Activated CD4-positive, alpha-beta T cell treated with anti-CD3 and anti-CD28 coated beads, Interleukin-2, amount 50 U/mL, for 48 hours (primary cell): ENCODE measurements at places on chromosomes 4 and X.

DNA sequence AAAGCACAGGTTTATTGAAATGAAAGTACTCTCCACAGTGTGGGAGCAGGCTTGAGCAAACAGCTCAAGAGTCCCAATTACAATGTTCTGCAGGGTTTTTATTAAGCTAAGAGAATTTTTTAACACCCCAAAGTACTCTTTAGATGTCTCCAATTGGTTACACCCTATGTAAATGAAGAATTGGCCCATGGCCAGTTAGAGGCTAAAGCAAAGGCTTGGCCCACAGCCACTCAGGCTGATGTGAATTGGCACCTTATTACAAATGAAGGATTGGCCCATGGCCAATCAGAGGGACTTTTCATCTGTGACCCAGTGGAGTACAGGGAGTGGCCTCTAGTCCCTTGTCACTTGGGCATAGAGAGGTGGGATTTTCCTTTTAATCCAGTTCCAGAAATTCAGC, 30.1 kb upstream of the IQCM start:
- no peak for DNase-seq

- DNase-seq = no peak
Measured at GRCh38 chr4:7358100-7358735, 76.5 kb downstream of the PSAPL1 start.

DNA sequence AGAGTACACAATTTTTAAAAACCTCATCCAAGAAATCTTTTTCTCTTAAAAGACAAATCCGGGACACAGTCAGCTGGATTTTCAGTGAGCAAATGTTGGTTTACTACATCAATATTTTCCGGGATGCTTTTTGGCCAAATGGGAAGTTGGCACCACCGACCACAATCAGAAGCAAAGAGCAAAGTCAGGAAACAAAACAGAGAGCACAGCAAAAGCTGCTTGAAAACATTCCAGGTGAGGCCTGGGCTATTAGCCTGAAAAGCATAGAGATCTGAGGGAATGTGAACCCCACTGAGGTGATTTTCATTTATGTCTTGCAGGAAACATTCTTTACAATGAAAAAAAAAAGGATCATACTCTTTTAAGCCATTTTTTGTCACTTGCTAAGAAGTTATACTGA, 33.9 kb downstream of the LRP2BP start:
- DNase-seq = no peak

- no peak for DNase-seq
Measured at GRCh38 chr4:124321364-124321763, 391.2 kb downstream of the ANKRD50 start.

GRCh38 chr4:74635490-74636123, 158.7 kb downstream of the BTC start:
- DNase-seq = no peak

DNA sequence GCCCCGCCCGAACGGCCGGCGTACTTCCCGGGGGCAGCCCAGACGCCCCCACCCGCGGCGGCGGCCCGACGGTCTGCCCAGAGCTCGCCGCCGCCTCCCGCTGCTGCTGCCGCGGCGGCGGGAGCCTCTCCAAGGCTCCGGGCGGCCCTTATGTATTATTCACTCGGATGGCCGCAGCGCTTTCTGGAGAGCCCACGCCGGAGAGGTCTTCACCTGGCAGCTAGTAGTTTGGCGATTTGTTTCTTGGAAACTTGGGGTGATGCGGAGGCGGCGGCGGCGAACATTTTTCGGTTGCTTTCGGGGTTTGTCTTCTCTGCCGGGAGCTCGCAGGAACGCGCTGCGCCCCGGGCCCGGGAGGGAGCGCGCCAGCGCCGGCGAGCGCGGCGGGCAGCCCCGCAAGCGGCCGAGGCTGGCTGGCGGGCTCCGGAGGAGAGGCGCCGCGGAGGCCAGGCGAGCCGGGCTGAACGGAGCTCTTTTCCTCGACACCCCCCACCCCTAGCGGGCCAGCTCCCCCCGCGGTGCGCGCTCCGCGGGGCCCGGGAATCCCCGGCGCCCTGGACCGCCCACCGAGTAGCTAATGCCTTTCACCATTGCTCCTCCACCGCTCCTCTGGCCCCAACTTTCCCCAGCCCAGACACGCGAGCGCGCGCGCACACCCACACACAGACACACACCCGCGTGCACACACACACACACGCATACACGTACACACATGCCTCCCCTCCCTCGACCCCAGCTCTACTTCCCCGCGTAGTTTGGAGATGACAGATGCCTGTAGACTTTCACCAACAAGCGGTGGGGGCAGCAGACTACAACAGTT, 113.5 kb downstream of the DHX15 start:
- peak; percentile 27 for DNase-seq

DNA sequence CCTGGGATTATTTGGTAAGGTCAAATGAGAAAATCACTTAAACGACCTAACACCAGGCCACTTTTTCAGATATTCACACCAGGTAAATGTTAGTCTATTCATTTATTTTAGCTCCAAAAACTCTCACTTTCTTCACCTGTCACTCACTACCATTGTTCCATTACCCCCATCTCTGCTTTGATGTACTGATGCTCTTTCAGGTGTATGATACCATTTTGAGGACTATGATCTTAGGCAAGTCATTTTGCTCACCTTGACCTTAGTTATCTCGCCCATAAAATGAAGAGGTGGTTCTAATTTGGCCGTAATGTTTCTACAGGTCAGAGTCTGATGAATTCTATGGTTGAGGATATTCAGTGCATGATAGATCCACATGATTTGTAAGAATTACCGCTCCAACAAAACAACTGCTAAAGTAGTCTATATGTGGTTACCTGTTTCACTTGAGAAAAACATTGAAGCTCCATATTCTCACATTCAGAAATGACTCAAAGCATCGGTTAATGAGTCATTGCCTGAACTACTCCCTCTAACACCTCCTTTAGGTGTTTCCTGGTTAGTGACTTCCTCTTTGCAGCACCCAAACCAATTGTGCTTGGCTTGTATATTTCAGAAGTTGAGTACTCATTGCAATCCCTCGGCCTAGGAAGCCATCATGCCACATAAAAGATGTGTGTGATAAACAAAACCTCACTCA, 4.5 kb downstream of the DTHD1 start:
- DNase-seq = peak; percentile 54

DNA sequence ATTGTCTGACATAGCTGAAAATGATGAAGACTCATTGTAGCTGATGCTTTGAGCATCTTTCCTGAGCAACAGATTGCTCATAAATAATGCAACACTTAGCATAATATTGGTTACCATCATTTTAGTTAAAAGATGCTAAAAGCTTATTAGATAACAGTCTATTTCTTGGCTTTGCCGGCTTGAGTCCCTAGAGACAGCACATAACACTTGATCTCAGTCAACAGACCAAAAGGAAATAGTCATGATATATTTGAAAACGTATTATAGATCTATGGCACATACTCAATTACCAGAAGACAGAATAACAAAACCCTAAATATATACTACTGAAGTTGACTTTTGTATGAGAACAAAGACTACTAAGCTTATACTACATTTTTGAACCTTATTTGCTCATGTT, 846.7 kb upstream of the EPHA5 start:
- DNase-seq = no peak

DNA sequence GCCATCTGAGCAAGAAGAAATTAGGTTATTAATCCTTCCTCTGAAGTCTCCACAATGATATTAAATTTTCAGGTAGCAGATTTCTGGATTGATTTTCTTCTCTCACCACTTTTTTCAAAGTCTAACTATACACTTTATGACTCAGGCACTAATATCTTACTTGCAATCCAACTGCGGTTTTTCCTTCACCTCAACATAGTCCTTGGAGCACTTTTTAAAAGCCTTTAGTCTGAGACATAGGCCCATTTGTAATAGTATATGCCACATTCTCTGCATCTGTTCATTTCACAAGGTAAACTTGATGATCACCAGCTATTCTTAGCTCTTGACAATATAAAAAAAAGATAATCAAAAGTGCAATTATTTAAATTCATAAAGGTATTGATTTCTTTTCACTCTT, 55.9 kb upstream of the EDNRA start:
- no peak for DNase-seq

DNA sequence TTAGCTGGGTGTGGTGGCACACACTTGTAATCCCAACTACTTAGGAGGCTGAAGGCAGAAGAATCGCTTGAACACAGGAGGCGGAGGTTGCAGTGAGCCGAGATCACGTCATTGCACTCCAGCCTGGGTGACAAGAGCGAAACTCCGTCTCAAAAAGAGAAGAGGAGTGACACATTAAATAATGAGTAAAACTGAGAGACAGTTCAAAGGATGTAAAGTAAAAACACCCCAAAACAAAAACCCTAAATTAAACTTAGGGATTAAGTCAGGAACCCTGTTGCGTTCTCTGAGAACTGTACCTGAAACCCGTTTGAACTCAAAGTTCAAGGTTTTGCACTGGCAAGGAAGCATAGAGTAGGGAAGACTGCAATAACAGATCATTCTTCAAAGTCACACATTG, 141.7 kb downstream of the BRWD3 start:
- peak; percentile 14 for DNase-seq

- DNase-seq = no peak
Measured at GRCh38 chr4:179486570-179487335, 2044.5 kb upstream of the AGA start.

GRCh38 chrX:72305286-72306084, at the start of gene CITED1:
TSS of gene CITED1 (minus strand) at chrX:72305914. CDS start at chrX:72302869, 3,045 bp downstream.
- DNase-seq = peak; percentile 29

DNA sequence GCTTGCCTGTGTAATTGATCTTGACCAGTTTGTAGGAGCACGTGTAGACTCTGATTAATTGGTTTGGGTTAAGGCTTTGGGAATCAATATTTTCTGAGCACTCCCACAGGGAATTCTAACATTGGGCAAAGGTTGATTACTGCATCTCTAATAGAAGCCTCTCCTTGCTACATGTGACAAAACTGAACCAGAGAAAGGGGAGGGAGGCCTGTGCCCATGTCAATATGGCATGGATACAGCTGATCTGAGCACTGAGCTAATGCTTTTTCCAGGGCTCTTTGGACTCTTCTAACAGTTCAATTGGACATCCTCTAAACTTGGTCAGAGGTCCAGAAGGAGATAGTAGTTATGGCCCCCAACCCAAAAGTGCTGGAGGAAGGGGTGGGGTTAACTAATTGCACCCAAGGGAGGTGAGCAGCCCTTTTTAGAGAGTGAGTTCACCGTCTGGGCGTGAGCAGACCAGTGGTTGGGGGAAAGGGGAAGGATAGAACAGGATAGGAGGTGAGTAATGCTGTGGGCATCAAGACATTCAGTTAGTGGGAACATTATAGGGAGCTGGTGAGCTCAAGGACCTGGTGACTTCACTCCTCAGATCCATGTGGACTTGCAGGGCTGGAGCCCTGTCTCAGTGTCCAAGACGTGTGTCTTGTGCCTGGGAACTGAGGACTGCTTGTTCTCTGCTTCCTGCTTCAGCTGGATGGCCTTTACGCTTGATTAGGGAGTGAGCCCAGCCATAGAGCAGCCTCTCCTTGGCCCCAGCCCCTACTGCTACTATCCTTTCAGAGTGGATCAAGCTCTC, 22.8 kb downstream of the MSN start:
- DNase-seq = no peak

DNA sequence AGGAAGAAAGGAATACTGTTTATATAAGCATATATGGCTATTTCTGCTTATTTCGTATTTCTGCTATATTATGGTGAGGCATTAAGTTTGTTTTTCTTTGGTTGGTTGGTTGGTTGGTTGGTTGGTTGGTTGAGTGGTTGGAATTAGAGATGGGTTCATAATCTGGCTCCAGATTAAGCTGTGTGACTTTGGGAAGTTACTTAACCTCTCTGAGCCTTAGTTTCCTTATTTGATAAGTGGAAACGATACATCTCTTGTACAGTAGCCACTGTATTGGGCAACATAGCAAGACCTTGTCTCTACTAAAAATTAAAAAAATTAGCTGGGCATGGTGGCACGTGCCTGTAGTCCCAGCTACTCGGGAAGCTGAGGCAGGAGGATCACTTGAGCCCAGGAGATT, 46.1 kb upstream of the CEP135 start:
- DNase-seq = no peak

- DNase-seq = no peak
Measured at GRCh38 chr4:23194751-23195150, 502.0 kb downstream of the GBA3 start.

GRCh38 chr4:40448875-40449274, 113.7 kb downstream of the CHRNA9 start:
- DNase-seq = no peak

- no peak for DNase-seq
Measured at GRCh38 chr4:26212528-26212927, 108.3 kb upstream of the RBPJ start.

DNA sequence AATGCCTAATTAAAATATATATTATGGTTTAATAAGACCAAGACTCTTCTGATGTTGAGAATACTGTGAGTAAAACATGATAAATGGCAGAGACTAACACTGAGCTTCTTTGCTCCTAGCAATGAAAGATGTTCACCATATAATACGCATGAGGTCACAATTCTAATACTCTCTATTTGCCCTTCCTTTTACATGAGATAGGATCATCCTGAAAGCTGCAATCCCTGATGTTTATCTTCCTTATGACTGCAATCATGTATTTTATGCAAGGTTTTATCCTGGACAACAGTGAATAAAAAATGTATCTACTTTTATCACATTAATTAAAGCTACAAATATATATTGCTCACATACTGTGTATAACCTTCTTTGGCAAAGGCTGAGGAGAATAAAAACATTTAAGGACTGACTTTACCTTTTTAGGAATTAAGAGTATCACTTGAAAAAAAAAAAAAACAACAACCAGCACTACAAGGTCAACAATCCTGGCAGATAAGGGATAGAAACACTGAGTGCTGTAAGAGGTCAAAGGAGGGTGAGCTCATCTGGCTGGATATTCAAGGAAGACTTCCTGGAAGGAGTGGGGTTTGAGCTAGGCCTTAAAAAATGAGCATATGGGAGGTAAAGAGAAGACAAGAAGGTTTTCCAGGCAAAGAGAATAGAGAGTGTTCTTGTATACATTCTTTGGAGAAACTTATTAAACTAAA, 99.9 kb downstream of the AREG start:
- DNase-seq = no peak

- DNase-seq = no peak
Measured at GRCh38 chr4:93710847-93711430, 117.6 kb upstream of the ATOH1 start.

DNA sequence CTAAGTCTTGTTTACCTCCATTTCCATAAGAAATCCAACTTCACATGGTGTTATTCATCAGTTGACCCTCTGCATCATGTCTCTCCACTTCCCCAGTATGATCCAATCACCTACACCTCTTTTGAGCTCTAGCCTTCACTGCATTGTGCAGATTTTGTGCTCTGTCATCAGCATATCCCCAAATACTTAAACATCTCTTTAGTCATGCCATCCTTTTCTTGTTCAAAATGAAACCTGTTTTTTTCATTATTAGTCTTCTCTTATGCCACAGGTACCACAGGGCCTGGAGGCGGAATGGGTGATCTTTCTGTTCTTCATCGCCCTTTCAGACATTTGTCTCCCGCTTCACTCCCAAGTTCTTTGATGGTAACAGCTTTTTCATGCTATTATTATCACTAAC, 382.7 kb upstream of the GALNTL6 start:
- DNase-seq = no peak

DNA sequence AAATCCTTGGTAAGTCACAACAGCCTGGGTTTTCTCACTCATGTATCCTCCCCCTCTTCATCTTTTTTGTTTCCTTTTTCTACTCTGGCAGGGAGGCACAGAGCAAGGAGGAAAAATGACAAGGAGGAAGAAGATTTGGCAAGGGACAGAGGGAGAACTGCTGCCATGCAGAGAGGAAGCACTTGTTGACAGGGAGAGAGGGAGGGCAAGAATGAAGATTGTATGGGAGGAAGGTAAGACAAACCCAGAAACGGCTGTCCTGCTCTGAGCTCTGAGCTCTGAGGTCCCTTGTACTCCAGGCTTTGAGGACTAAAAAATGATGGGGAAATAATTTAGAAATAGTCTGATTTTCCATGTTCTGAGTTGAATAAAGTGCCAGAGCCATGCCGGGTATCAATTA, 123.9 kb downstream of the DCHS2 start:
- no peak for DNase-seq
